ENCODE measurements at places on chromosomes 1 and 21.
A peak's percentile ranks its signal among the peaks of the same experiment; 100 is the strongest.

DNA sequence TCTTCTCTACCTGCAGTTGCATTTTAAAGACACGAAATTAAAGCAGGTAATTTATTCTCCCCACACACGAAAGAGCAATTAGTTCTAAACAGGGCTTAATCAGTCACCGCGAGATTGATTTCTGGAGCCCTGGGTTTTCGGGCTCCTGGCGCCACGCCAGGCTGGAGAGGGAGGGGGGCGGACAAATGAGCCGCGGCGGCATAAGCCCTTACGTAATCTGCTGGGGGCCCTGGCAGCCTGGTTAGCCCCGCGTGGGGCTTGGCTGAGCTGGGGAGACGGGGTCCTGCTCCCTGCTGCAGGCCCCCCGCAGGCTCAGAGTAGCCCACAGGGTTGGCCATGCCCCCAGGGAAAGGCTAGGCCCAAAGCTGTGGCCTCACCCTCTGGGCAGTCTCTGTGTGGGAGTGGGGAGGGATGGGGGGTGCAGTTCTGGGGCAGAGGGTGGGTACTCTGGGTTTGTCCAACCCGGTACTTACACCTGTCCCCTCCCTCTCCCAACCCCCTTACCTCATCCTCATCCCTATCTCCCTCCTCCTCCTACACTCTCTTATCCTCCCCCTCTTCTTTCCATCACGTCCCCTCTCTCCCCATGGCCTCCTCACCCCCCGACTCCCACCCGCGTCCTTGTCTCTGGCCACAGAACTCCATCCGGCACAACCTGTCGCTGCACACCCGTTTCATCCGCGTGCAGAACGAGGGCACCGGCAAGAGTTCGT lies 19.9 kb downstream of the FOXO6 start:
- peak; percentile 70 for DNase-seq

- no peak for DNase-seq
These were observed 11.3 kb upstream of the CFAP107 start for GRCh38 chr1:12734651-12735050.

DNA sequence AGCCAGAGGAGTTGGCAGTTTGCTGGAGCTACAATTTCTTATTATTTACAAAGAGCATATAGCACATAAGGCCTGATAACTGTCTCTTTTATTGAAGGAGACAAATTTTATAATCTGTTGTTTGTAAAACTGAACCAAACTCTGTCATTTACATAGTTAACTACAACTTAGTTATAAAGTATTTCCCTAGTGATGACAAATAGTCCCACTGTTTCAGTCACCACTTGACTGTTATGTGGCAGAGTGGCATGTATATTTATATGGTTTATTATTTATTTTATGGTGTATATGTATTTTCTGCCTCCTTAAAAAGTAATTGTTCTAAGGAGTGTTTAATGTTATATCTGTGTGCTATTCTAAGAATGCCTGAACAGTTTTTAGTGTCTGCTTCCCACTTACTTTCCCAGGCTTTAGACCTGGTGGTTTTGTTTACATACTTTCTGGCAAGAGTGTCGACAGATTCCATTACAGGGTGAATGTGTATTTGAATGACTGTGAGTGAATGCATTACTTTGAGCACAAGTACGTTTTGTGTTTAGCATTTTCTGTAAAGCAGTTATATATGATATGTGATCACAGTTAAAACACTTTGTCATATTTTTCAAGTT lies 10.0 kb downstream of the TSEN15 start:
- no peak for DNase-seq

GRCh38 chr1:198531891-198532290 lies 8.6 kb downstream of the ATP6V1G3 start:
- DNase-seq, result no peak

- DNase-seq, result peak; percentile 82
These were observed 24.8 kb downstream of the FBXO2 start for GRCh38 chr1:11629184-11630016.

- DNase-seq, result no peak
These were observed 19.5 kb upstream of the TENT5C start for GRCh38 chr1:117586337-117586736.

DNA sequence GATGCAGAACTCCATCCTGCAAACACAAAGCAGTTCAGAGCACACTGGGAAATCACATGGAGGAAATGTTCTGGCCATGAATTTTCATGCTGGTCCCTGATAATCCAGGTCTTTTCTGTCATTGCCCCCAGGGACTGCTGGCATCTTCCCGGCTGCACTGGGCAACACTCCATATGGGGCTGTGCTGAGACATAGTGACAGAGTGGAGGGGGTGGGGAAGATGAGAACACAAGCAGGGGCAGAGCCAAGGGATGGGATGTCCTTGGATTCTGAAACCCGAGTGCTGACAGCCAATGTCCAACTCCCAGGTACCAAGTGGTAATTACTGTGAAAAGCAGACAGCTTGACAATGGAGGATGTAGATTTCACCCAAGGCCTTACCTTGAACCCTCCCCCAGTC lies 185.7 kb downstream of the HIVEP3 start:
- DNase-seq, result no peak

GRCh38 chr1:185074307-185074706 lies 28.9 kb downstream of the RNF2 start:
- no peak for DNase-seq

- DNase-seq, result no peak
These were observed 26.6 kb upstream of the MPZL1 start for GRCh38 chr1:167695147-167695546.

DNA sequence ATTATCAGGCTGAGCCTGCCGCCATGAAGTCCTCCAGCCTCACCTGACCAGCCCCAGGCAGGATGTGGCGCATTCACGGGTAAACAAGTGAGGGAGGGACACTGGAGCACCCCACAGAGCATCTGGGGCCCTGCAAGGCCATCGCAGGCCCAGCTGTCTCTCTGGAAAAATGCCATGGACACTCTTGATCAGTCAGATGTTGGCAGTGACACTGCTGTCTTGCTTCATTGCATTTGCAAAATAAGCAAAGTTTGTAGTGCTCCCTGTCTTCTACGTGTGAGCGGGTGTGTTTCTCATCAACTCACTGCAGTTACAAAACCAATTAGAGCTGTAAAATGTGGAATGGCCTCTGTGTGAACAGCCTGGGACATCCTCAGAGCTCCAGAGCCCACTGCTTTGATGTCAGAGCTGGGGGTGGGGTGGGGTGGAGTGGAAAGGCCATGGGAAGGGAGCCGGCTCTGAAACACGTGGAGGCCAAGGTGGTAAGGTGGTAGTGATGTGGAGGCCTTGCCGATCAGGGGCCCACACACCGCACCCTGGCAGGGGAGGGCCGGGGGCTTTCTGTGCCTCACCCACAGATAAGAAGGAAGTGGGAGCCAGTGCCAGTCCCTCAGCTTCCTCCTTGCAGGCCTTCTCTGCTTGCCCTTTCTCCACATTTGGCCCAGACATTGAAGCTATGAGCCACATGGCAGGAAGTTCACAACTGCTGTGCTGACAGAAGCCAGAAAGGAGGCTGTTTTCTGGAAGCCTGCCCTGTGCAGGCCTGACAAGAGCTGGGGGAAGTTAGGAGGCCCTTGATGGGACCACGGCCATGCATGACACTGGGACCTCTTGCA lies 254.9 kb downstream of the RHOU start:
- DNase-seq, result no peak

DNA sequence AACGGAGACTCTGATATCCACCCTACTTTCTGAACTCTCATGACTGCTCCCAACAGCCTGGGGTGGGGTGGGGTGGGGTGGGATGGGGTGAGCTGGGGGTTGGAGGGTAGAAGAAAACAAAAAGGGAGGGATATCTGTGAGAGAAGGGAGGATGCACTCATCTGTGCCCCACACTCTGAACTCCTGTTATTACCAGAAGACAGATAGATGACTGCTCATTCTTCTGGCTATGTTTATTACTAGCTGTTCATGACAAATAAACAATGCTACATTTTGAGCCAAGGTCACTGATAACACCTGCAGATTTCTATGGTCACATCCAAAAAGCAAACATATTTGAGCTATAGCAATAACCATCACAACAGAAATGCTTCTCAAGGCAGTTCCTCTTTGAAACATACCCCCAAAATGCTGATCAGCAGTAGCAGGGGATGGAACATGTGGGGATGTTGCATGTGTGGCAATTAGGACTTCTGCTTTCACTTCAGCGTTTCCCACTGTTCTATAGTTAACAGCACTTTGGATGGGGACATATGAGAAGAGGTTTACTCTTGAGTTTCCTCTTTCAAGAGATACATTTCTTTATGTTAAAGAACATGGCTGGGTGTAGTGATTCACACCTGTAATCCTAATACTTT lies 43.3 kb downstream of the GPR3 start:
- no peak for DNase-seq

GRCh38 chr1:25971066-25971810 lies 26.6 kb downstream of the PAFAH2 start:
- no peak for DNase-seq

GRCh38 chr1:93603601-93604000 lies 78.0 kb downstream of the BCAR3 start:
- no peak for DNase-seq

DNA sequence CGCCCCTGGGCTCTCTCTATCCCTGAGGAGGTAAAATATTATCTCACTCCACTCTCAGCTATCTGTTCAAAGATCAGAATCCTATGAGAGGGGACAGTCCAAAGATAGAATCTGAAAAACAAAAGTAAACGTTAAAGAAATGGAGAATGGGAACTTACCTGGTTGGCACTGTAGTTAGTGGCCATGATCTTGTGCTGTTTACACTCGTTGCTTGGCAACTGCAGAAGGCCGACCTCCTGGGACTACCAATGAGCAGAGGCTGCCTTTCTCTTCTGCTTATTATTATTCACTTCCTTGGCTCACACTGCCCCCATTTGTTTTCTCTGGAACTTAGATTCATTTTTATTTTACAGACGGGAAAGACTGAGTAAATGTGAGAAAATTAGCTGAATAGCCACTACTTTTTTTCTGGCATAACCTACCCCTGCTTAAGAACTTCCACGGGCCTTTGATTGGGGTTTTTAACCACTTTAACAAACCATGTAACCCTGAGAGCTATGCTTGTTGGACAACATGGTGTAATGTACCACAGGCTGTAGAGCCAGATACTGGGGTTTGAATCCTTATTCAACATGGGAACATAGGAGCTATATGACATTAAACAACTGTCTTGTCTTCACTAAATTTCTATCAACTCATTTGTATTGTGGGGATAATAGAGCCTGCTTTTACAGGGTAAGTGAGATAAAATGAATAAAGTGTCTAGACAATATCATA lies at the start of gene CFAP126:
Gene CFAP126, minus strand, starts transcription at position 193 of the 717 bp plus-strand sequence. Its CDS starts 8 bp downstream, at position 185.
- DNase-seq, result no peak

DNA sequence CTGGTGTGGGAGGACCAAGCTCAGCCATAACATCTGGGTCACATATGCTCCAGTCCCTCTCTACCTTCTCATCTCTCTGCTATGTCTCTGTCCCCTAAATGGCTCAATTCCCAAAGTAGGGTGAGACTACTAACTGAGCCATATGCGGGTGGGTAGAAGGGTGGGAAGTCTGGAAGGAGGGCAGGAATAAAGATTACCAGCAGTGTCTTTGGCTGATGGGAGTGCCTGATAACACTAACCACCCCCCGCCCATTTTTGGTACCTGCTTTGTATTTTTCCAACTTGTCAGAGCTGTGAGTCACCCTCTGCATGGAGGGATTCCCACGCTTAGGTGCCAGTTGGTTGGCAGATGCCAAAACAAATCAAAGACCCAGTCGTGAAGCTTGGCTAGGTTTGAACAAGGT lies 14.9 kb upstream of the SSBP3 start:
- no peak for DNase-seq

GRCh38 chr1:202638019-202638700 lies 72.1 kb downstream of the SYT2 start:
- DNase-seq, result no peak

DNA sequence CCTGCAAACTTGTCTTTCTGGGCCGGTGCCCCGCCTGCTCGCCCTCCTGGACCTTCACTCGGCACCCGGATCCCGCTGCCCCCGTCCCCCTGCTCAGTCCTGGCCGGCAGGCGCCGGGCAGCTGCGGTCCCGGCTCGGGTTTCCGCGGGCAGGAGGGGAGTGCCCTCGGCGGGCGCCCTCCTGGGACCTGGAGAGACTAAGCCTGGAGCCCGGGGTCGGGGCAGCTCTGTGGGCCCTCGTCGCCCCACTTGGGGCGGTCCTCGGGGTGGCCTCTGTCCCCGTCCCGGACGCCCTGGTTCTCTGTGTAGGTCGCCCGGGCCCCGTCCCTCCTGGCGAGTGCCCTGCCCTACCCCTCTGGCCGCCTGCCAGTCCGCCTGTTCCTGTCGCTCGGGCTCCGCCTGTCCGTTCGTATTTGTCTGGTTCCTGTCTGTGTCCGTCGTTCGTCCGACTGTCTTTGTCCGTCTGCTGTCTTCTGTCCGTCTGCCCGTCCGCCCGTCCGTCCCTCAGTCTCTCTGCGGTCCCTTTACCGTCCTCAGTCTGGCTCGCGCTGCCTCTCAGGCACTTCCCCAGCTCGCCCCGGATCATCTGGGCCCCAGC lies 490 bp downstream of the SERINC2 start:
- no peak for DNase-seq

DNA sequence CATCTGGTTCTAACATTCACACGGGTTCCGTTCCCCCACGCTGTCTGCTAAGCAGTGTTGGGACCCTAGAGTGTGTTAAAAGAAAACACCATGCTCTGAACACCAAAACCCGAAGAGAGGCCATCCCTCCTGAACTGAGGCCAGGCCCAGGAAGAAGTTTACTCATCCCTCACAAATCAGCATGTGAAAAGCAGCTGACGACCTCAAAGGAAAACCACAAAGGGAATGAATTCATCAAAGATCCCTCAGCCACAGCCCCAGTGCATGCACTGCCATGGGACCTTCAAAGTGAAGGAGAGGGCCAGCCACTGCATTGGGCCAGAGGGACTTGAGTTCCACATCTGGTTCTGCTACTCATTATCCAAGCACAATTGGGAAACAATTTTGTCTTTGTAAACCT lies 7.0 kb upstream of the PSEN2 start:
- no peak for DNase-seq

DNA sequence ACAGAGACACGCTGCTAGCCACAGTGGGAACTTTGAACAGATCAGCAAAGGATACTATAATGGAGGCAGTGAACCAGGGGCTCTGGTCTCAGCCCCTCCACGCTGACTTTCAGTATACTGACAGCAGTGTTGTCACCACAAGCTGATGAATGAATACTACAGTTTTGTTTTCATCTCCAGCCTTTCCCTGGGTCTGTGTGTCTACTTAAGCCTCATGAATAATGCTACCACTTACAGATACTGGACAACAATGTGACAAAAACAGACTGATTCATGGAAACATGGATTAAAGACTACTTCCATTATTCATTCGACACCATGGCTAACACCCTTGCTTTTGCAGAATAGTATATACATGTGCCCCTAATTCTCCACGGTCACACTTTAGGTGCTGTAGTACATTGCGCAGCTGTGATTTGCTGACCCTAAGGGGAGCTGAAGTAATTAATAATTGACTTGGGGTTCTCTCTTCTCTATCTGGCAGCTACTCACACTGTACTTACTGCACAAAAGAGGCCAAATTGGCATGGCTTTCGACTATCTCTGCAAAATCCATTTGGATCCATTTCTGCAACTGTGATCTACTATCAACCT lies 203.2 kb upstream of the LYPLAL1 start:
- no peak for DNase-seq

GRCh38 chr1:47578026-47578720 lies 140.3 kb downstream of the FOXD2 start:
- DNase-seq, result no peak
